ENCODE measurements at places on chromosomes 12 and 14.

DNA sequence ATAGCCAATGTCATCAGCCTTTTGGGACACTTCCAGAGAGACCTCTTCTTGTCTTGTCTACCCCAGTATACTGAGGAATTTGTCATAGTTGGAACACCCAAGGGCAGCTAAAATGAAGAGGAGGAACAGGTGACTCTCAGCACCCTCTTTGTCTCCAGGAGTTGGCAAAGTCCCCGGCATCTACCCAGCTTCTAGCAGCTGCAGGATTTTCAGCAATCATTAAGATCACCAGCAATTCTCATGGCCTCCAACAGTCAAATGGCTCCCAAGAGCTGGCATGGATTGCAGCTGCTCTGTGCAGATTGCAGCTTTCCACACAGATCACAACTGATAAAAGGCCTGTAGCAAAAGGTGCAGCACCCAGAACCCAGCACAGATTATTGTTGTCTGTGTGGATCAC, 32.9 kb downstream of the RERGL start:
- DNase-seq = no peak

DNA sequence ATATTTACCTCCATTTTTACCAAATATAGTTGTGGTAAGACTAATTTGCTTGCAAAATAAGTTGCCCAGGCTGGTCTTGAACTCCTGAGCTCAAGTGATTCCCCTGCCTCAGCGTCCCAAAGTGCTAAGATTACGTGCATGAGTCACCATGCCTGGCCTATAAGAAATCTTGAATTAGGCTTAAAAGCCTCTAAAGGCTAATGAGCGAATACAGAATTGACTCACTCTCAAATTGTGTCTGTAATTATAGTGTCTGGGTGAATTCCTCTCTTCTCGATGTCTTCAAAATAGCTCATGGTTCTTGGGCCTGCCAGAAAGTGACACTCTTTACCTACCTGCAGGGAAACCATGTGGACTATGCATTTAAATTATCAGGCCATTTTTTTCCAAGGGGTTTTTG, 403.5 kb downstream of the SLC16A7 start:
- no peak for DNase-seq

- DNase-seq = no peak
Observed at GRCh38 chr14:96757456-96757855, 39.7 kb upstream of the VRK1 start.

GRCh38 chr12:124175704-124176103, 119.2 kb upstream of the RFLNA start:
- no peak for DNase-seq

DNA sequence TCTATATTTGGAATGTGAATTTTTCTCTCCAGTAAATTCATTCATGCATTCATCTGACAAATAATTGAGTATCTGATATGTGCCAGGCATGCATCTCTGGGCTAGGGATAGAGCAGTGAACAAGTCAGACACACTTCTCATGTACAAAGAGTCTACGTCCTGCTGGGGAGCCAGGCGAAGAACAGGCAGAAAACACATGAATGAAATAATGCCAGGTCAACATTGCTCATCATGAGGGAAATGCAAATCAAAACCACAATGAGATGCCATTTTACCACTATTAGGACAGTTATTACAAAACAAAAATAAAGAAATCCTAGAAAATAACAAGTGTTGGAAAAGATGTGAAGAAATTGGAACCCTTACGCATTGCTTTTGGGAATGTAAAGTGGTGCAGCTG, 90.3 kb downstream of the PAX9 start:
- DNase-seq = no peak

DNA sequence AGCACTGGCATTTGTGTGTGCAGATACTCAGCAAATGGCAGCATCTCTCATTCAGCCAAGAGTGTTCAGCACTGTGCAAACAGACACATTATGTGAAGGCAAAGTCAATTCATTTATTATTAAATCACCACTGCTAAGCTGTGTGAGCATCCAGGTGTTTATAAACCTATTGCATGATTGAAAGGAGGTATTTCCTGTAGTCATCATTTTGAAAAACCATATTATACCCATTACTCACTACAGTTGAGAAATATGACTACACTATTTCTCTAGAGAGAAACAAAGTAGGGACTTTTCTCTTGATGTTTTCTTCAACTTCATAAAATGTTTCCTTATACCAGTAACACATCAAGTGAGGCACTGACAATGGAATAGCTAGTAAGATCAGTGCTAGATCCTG, 13.7 kb downstream of the SPX start:
- DNase-seq = no peak

DNA sequence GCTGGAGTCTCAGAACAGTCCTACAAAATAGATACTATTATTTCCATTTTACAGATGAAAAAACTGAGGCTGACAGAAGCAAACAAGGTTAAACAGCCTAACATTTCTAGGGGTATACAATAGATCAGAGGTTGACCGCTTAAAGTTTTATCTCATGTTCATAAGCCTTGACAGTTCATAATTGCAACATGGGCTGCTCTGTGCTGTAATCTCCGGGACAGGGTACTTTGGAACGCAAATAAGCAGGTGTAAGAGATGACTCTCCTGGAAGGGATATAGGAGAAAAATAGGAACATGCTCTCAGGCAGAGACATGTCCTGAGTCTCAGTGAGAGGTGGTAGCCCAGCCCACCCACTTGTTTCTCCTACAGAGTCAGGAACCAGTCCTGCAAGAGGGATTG, 72.8 kb upstream of the RBM19 start:
- DNase-seq = no peak

Measured in activated CD8-positive, alpha-beta memory T cell treated with anti-CD3 and anti-CD28 coated beads for 1 hour (primary cell).